Umbilical cord (tissue), 2 donors: ENCODE measurements at places on chromosomes 12 and 14. TPM values are rescaled to one million over a fixed set of nuclear protein-coding genes. Genes with fewer than 3 reads are reported as not detected.

MED6 gene
- total RNA-seq, result 57.1 TPM

DNAJC22 gene
- total RNA-seq, result 5.1 TPM

KCNMB4 gene
- total RNA-seq, result 7.9 TPM

- DNase-seq, result no peak
Observed at GRCh38 chr12:21942377-21942703, 1.1 kb upstream of the ABCC9 start.

DNA sequence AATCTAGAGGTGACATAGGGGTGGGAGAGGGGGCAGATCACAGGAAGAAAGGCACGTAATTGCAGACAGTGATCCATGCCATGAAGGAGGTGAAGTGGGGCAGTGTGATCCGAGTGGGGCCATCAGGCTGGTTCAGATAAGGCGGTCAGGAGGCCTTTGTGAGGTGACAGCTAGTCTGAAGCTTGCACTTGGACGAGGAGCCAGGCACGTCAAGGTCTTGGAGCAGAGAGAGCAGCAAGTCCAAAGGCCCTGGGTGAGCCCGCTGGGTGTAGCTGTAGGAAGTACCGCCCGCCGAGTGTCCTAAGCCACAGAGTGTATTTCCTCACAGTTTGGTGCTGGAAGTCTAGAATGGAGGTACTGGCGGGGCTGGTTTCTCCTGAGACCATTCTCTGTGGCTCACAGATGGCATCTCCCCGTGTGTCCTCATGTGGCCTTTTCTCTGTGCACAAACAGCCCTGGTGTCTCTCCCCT lies 23.6 kb downstream of the RHOF start:
- DNase-seq, result no peak

DNA sequence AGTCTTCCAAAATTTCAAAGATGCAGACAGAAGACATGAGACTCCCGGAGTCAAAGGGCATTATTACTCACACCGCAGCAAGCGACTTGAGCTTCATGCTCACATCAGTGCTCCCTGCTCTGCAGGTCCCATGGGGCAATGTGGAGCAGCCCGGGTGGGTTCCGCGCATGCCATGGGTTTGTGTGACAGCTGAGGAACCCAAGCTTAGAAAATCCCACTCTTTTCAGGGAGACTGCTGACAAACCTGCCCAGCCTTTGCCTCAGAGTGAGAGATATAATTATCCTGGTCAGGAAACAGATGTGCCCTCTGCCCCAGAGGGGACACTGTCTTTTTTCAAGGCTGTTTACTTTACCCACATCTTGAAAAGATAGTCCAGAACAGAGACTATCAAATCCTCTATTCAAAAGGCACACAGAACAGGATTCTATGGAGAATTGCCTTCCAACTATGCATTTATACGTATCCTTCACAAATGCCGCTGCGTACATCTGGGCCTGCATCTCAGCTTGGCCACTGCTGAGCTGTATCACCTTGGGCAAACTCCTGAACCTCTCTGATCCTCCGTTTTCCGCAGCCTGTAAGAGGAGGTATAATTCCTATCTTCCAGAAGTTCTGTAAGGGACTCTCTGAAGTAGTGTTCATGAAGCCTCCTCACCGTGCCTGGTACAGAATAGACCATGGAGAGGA lies 16.0 kb downstream of the C14orf132 start:
- DNase-seq, result no peak

GRCh38 chr12:107228076-107228475 lies 134.7 kb upstream of the CRY1 start:
- no peak for DNase-seq

- DNase-seq, result no peak
Observed at GRCh38 chr14:24986206-24986893, 63.6 kb downstream of the STXBP6 start.

GRCh38 chr12:11761869-11762567 lies 112.5 kb downstream of the ETV6 start:
- no peak for DNase-seq
